Hematopoietic multipotent progenitor cell treated with erythropoietin and hydrocortisone succinate and interleukin-3 and kit ligand, for 4 days (in vitro differentiated cells): ENCODE measurements at places on chromosomes 1 and 21.

GRCh38 chr21:35850029-35850428, 210.3 kb downstream of the SETD4 start:
- no peak for DNase-seq

DNA sequence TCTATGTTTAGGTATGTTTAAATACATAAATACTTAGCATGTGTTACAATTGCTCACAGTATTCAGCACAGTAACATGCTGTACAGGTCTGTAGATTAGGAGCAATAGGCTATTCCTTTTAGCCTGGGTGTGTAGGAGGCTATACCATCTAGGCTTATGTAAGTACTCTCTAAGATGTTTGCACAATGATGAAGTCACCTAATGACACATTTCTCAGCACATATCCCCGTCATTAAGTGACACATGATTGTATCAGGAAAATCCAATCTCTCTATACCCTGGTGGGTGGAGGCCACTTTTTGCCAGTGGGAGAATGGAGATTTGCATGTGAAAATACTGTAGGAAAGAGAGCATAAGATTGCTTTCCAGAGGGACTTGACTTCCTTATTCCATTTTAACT, 5.5 kb upstream of the TEDDM1 start:
- no peak for DNase-seq

DNA sequence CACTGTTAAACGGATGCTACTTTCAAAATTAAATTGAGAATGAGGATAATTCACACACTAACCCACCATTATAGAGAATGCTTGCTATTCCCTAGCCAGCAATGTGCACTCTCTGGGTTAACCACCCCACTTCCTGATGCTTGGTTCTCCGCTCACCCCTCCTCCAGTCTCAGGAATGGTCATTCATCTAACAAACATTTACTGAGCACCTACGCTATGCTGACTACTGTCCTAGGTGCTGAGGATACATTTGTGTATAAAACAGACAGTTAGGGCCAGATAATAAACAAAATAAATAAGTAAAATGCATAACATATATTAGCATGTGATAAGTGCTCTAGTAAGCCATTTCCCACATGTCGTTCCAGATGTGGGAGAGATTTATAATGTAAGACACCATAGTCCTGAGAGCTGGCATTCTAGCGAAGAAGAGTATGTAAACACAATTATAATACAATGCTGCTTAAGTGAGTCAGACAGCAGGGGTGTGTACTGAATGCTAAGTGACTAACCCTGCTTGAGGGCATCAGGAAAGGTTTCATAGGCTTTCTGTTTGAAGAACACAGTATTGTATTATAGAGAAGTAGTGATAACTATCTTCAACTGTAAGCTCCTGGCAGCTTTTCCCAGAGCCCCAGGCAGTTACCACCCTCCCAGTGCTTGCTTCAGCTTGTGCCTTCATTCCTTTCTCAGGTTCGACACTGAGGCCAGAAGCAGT, 126.7 kb upstream of the CACHD1 start:
- DNase-seq: peak; percentile 3

- DNase-seq: peak; percentile 98
Observed at GRCh38 chr1:234772345-234773147, 162.6 kb upstream of the IRF2BP2 start.

DNA sequence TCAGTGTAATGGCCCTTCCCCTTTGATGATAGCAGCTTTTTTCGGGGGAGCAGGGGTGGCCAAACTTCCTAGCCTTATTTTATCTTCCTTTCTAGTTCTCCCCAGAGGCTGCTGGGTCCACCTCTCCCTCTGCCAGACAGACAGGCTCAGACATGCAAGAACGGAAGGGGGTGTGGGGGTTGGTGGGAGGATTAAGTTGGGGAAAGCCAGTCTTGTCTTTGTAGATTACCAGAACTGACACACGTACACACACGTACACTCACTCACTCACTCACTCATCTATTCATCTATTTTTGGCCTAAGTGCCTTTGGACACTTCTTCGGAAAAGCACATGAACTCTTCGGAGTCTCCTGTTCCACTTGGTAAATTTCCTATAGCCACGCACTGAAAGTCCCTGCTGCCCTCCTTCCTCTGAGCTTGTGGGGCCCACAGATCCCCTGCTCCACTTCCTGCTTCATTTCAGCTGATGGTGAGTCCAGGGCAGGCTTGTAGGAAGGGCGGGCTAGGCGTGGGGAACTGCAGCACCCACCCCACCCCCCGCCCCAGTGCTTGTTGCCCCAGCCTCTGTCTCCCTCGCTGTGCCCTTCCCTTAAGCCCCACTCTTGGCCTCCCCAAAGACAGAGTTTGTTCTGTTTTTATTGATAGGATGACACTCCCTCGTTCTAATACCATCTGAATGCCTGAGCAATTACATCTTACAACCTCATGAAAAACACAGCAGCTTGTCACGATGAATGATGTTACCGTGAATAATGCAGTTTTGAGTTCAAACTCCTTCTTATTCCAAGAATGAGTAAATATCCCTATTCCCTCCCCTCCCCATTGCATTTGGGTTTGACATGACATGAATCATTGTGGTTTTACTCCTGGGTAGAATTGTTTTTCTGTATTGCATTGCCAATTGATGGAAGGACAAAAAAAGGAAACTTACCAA, 60.7 kb upstream of the ATP5PO start:
- peak; percentile 82 for DNase-seq

- DNase-seq: no peak
Observed at GRCh38 chr1:178613271-178613945, 100.5 kb downstream of the TEX35 start.

DNA sequence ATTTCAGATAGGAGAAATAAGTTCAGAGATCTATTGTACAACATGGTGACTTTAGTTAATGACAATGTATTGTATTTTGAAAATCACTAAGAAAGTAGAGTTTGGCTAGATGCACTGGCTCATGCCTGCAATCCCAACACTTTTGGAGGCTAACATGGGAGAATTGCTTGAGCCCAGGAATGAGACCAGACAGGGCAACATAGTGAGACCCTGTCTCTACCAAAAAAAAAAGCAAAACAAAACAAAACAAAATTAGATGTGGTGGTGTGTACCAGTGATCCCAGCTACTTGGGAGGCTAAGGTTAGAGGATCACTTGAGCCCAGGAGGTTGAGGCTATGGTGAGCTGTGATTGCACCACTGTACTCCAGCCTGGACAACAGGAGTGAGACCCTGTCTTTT, 27.2 kb downstream of the IVNS1ABP start:
- DNase-seq: no peak

- no peak for DNase-seq
Observed at GRCh38 chr1:92502247-92502646, 15.5 kb upstream of the GFI1 start.

DNA sequence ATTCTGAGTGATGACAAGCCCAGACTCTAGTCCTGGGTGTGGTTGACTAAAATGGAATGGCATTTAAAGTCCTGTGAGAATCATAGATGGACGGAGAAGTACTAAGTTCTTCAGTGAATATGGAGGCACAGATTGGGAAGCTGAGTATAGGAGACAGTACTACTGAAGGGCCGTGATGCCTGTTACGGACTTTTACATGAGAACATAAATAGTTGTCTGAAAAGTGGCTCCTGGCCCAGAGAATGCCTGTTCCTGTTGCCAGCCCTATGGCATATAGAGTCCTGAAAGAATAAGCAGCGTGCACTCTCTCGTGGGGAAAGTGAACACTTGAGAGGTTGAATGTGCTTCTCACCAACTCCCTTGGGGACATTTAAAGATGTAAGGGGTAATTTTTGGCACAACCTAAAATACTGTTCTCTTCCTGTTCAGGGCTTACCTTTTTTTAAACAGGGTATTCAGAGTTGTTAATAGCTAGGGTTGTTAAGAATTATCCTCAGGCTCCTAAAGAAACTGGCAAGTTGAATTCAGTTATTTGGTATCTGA, 20.4 kb downstream of the CCT8 start:
- DNase-seq: no peak

DNA sequence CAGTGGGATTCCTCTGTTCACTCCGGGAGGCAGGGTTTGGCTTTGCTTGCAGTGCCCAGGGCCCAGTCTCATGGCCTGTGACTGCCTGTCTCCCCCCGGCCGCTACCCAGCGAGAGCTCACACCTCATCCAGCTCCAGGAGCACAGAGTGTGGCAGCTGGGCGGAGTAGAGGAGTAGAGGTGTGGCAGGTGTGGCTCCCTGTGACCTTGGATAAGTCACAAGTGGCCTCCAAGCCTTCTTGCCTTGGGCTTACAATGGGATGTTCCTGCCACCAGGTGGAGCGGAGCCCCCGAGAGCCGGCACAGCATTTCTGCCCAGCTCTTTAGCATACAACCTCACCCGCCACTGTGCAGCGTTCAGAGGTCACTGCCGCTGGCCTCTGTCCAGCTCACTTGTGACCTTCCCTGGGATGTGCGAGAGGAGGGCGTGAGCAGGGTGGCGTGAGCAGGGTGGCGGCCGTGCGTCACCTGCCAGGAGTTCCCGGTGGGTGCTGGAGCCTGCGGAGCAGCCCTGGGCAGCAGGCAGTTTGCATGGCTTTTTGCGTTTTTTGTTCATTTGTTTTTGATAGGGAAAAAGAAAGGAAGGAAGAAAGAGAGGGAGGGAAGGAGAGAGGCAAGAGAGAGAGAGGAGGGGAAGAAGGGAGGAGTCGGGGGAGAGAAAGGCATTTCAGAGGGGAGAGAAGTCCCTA, 42.4 kb downstream of the CRYAA start:
- DNase-seq: peak; percentile 13

- no peak for DNase-seq
Observed at GRCh38 chr21:39637197-39637970, 24.6 kb downstream of the B3GALT5 start.

DNA sequence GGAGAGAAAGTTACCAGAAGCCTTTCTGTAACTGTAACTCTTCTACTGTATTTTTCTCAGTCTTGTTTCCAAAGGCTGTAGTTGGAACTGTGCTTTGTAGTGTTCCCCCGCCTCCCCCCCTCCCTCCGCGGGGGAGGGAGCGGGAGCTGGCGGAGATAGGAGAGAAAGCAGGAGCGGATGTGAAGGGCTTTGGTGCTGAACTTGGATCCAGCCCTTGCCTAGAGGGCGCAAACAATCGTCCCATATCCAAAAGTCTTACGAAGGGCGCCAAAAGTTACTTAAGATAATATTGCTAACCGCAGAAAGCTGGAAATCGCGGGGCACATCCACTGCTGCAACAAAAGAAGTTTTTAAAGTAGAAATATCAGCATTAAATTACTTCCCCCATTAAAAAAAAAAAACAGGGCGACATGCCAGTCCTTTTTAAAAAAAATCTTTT, 2.4 kb upstream of the NFIA start:
- DNase-seq: peak; percentile 94

GRCh38 chr1:47407481-47407880, 8.6 kb upstream of the FOXE3 start:
- no peak for DNase-seq

- DNase-seq: no peak
Observed at GRCh38 chr1:76494807-76495206, 372.5 kb upstream of the ST6GALNAC5 start.

GRCh38 chr1:236185687-236186086, 43.3 kb downstream of the GPR137B start:
- DNase-seq: peak; percentile 57

GRCh38 chr1:235329139-235329902, 951 bp downstream of the GGPS1 start:
- peak; percentile 76 for DNase-seq

- peak; percentile 86 for DNase-seq
Observed at GRCh38 chr1:182784556-182785171, 4.9 kb upstream of the NPL start.

DNA sequence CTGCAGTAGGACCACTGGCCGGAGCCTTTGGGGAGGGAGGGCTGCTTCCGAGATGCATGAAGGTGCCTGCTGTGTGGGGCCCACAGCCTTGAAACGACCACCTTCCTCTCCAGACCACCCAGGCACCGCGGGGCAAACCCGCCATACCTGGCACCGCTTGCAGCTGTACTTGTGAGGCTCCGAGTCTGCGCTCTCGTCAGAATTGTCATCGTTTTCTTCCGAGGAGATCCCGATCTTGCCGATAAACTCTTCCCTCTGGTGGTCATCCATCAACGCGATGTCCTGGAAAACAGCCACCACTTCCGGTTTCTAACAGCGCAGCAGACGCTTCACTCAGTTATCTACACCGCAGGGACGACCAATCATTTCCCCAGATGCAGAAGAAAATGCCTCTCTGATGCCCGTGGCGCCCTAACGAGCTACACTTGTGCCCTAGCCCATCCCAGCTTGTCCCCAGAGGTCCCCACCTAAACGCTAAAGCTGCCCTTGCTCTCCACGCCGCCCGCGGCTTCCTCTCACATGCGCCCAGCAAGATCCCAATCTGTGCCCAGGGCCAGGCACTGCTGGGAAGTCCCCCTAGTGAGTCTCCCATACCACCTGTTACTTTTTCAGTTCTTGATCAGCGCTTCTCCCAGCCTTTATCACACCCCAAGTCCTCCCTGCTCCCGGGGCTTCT, 55.0 kb upstream of the RIPK4 start:
- no peak for DNase-seq

- DNase-seq: no peak
Observed at GRCh38 chr1:34292472-34292871, 115.8 kb downstream of the C1orf94 start.

DNA sequence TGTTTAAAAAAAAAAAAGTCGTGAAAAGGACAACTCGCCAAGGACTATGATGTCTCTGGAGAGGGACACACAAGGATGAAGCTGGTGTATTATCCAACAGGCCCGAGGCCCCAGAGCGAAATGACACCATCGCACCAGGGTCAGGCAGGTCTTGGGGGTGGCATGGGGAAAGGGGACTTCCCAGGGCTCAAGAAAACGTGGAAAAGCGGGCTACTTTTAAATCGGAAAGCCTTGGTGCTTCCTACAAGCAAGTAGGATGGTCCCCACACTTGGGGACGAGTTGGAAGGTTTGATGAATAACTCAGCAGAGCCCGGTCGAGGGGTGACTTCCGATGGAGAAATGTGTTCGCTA, 505 bp upstream of the GNPAT start:
- DNase-seq: peak; percentile 29

GRCh38 chr1:240998441-240999015, 358.5 kb downstream of the RGS7 start:
- no peak for DNase-seq

- no peak for DNase-seq
Observed at GRCh38 chr1:95554408-95554807, 320.4 kb downstream of the RWDD3 start.
